ENCODE measurements at places on chromosomes 1 and 21.

- no peak for DNase-seq
Observed at GRCh38 chr1:195744256-195744655, 864.0 kb downstream of the KCNT2 start.

DNA sequence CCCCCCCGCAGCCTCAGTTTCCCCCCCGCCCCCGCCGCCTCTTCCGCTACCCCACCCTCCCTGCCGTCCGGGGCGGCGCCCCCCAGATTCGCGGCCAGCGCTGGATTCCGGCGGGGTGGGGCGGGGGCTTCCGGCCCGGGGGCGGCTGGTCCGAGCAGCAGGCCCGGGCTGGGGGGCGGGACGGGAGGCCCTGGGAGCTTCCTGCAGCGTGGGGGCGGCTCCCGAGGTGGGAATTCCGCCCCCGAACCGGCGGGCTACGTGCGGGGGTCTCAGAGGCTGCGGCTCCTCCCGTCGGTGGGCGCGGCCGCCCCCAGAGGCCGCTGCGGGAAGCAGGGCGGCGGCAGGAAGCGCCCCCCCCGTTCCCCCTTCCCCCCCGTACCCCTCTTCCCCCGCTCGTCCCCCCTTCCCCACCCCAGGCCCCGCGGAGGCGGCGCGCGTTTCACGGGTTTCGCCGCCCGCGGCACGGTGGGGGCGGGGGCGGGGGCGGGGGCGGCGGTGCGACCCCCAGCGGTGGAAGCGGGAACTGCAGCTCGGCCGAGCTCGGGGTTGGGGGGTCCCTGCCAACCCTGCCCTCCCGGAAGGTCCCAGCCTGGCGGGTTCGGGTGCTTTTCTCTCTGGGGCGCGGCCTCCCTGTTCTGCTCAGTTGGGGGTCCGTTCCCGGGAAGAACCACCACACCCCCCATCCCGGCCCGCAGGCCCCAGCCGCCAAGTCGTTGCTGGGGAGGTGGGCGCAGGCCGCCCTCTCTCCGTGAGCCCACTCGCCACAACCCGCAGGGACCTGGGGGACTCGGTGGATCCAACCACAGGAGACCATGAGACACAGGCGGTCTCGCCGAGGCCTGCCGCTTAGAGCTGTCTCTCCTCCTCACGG is 76.3 kb downstream of the MORN1 start:
- peak; percentile 56 for DNase-seq

DNA sequence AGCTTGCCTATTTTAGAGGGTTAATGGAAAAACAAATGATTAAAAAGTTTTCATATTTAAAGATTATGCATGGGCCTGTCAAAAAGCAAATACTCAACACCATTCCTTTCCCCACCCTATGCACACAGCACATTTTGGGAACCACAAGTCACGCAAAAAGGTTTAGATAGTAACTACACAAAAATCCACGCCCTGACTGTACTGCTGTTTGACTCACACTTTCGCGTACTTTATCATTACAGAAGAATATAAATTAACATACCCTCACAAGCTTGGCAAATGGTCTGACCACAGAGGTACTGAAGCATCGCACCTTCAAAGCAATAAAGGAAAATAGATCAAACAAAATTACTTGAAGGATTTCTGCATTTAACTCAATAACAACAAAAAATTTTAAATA is 1.4 kb downstream of the ATP5PO start:
- DNase-seq = no peak

- no peak for DNase-seq
Observed at GRCh38 chr1:225990705-225991464, 8.3 kb downstream of the SDE2 start.

DNA sequence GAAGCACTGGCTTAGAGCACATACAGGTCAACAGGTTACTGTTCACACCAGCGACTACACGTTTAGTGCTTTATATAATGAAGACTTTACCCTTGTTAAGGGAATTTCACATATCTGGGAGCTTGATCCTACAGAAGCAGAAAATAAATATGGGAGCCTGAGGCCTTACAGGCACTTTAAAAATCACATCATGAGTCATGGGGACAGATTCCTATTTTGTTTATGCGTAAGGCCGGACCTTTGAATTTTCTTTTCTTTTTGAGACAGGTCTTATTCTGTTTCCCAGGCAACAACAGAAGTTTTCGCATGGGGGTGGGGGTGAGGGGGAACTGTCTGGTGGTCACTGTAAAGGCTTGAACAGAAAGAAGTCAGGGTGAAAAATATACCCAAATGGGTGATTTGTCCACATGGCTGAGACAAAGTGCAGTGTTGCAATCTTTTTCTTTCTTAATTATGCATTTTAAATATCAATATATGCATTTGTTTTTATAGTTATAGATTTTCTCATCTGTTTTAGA is 276.7 kb downstream of the KCNH1 start:
- no peak for DNase-seq

- DNase-seq = no peak
Observed at GRCh38 chr1:108961198-108961597, 2.1 kb downstream of the CLCC1 start.

All from activated naive CD4-positive, alpha-beta T cell treated with anti-CD3 and anti-CD28 coated beads, Interleukin-2, amount 50 U/mL, for 16 hours (primary cell).